ENCODE measurements at places on chromosomes 4 and X. TPM values are rescaled to one million over a fixed set of nuclear protein-coding genes. Genes with fewer than 3 reads are reported as not detected.

Gene KIT
- 18.2 TPM for total RNA-seq

Gene UCHL1
- 411 TPM for total RNA-seq

Gene SULT1E1
- 218 TPM for total RNA-seq

Gene ENPP6
- 53.3 TPM for total RNA-seq

Gene SLITRK2
- total RNA-seq: 8.3 TPM

Gene TKTL2
- 0.17 TPM for total RNA-seq

Gene NPY1R
- total RNA-seq: 24.4 TPM

Gene TMEM271
- 6.7 TPM for total RNA-seq

Gene POU4F2
- 2.5 TPM for total RNA-seq

Gene SERTM2
- 5.1 TPM for total RNA-seq

Gene COMMD8
- total RNA-seq: 18.3 TPM

Gene SYP
- 83.5 TPM for total RNA-seq

Gene TEX13C
- not detected for total RNA-seq

Gene HGFAC
- 0.40 TPM for total RNA-seq

Gene PGAM4
- not detected for total RNA-seq

Gene DCLK2
- 79.1 TPM for total RNA-seq

Gene ARHGAP36
- total RNA-seq: 56.6 TPM

Gene IGSF1
- 9.3 TPM for total RNA-seq

Gene GUCY1B1
- total RNA-seq: 22.6 TPM

Gene P2RY4
- 0.30 TPM for total RNA-seq

Gene IL9R
- 0.10 TPM for total RNA-seq

Gene ACE2
- total RNA-seq: 1.9 TPM

Gene GAGE12F
- total RNA-seq: not detected

Gene TFDP3
- not detected for total RNA-seq

Gene CXCL3
- 0.50 TPM for total RNA-seq

Gene ITM2A
- 335 TPM for total RNA-seq

All from spinal cord (tissue), 10 donors.